ENCODE measurements at places on chromosomes 7 and 10.

DNA sequence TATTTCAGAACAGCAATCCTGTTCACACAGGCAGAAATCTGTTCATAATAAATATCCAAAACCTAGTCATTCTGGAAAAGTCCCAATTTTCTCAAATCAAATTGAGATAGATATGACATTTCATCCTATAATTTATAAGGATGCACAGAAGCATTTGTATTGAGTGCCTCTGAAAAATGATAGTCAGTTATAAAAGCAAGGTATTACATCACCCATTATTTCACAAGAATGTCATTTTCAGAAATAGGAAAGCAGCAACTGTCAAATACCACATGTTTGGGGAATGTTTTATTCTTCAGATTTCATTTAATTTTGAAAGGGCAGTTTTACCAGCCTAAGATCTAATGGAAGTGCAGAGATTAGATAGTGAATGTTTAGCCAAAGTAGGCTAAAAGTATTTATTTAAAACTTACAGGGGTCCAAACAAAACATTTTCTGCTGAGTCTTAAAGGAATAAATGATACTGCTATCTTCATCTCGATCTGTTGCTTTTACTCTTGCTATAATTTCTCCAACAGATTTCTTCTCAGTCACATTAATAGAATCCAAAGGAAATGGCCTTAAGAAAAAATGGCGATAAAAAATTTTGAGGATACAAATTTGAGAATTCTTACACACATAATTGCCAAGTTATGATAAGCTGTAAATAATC, 185.8 kb downstream of the HGF start:
- no peak for DNase-seq

DNA sequence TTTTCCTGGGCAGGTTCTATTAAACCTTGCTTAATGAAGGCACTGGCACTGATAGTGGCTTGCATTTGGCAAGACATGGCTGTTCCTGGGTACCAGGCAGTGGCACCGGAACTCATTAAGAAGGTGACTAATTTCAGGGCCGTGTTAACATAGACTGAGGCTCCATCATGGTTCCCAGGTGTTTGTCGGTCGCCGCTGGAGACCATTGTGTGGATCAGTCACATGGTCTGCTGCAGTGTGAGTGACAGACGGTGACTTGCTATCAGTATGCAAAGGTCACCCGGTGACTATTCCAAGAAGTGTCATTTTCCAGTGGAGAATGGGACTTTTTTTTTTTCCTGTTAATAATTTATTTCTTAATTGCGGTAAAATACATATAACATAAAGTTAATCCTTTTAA, 106.3 kb downstream of the INSYN2A start:
- DNase-seq: no peak

- DNase-seq: no peak
Measured at GRCh38 chr10:96610817-96611216, 24.0 kb upstream of the TM9SF3 start.

GRCh38 chr7:36874041-36874440, 149.7 kb upstream of the AOAH start:
- DNase-seq: no peak

GRCh38 chr10:117421985-117422384, 46.7 kb upstream of the PDZD8 start:
- DNase-seq: no peak

DNA sequence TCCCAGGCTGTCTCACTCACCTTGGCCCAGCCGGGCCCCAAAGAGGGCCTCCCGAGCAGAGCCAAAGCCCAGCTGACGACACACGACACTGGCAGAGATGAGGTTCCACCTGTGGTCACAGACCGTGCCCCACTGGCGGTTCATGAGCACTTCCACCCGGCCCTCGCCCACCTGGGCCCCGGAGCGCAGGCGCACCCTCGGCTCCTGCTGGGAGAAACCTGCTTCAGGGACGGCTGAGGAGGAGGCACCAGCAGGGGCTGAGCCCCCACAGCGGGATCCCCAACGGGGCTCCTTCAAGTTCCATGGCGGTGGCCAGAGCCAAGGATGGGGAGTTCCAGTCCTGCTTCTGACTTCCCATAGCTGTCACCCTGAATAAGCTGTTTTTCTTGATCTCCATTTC, 10.0 kb downstream of the LOXL4 start:
- DNase-seq: no peak

- no peak for DNase-seq
Measured at GRCh38 chr10:78545756-78546155, 512.1 kb downstream of the RPS24 start.

- no peak for DNase-seq
Measured at GRCh38 chr10:104084482-104085142, 1.1 kb downstream of the COL17A1 start.

DNA sequence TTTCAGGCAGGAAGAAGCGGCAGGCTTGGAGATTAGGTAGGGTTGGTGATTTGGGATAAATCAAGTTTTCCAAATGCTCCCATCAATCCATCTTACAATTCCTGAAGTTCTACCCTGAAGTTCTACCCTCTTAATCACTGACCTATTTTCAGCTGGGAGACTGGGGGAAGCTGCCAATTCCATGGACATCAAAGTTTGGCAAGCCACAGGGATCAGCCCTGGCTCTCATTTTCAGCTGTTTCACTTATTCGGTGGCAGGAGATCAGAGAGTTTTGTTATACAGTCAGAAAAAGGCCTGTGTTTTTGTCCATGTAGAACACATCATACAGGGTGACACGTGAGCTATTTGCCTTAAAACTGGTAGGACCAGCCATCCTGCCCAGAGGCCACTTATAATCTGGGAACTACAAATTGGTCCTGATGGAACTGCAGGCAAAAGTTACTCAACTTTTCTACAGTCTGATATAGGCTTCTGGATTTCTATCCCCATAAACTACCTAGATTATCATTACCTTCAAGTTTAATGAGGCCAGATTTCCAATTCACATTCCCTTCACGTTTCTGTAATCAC, 112.9 kb upstream of the ZNF746 start:
- no peak for DNase-seq

GRCh38 chr7:138154661-138155060, 78.4 kb downstream of the AKR1D1 start:
- DNase-seq: no peak

DNA sequence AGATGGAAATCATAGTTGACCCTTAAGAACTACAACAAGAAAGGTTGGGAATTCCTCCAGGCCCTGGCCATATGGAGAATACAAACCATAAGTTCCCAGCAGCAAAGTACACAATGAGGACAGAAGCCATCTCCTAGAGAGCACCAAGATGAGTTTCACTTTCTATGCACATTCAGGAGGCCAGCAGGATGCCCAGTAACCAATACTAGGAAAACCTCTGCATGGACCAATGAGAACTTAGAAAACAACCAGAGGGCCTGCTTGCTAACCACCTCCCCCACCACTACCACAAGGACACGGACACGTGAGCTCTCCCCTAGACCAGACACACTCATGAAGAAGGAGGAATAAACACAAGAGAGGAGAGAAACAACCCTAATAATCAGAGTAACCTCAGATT, 56.3 kb downstream of the IFIT5 start:
- no peak for DNase-seq

- DNase-seq: no peak
Measured at GRCh38 chr10:118629211-118629610, 33.8 kb upstream of the PRLHR start.

- no peak for DNase-seq
Measured at GRCh38 chr7:17682586-17682985, 257.7 kb downstream of the SNX13 start.

GRCh38 chr7:73446682-73447081, 13.1 kb downstream of the FZD9 start:
- no peak for DNase-seq

GRCh38 chr10:63553031-63553430, 31.8 kb downstream of the REEP3 start:
- DNase-seq: no peak

DNA sequence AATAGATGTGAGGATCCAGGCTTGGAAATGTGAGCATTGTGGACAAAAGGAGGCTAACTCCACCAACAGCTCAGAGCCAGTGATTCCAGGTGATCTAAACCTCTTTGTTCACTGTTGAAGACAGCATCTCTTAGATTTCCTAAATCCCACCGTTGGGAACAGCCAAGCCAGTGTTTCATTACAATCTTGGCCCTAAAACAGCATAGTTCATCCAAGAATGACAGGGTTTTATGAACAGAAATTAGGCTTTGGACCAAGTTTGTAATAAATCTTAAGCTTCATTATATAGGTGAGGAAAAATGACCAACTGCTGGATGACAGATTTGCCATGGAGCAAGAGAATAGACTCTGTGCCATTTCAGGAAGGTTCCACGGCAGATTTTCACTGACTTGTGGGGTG, 65.8 kb downstream of the MTURN start:
- DNase-seq: no peak

- DNase-seq: no peak
Measured at GRCh38 chr7:54255242-54255641, 286.9 kb upstream of the VSTM2A start.

- DNase-seq: no peak
Measured at GRCh38 chr7:20238754-20239324, 21.7 kb upstream of the MACC1 start.

DNA sequence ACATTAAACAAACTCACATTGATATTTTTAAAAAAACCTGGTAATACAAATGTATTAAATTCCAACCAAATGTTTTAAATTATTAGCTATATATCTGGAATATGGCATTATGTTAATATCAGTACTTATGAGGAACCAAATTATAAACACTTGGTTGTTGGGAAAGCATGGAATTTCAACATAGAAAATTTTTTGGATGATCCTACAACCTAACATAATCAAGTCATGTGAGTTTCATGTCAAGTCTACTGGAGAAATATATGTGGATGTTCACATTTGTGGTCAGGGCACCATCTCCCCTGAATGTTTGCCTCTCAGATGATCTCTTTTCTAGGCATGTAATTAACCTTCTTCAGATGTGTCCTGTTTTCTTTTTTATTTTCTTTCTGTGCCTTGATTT, 5.2 kb upstream of the POT1 start:
- DNase-seq: no peak

DNA sequence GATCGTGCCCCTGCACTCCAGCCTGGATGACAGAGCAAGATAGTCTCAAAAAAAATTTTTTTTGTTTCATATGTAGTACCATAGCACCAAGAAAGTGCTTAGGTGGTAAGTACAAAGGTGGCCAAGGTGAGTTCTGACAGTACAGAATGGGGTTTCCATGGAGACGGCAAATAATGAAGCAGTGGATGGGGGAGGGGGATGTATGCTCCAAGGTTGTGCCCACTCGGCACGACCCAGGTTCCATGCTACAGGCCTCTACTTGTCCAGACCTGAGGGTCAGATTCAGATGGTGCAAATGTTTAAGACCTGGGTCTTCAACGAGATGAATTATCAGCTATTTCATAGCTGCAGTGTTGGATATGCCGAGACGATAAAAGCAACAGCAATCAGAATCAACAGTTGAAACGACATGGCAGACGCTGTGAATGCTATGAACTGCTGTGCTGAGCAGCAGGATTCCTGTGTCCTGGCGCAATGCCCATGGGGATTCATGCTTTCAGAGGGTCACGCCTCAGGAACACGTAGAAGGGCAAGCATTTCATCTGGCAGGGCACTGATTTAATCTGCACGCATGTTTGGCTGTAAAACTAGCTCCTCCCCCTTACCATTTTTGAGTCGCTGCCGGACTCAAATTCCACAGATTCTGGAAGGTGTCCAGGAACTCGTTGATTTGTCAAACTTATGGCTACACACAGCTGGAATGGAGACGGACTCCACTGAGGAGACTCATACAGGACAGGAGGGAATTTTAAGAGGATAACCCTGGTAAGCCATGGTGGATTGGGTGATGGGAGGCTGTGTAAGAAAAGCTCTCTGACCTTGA, 256.5 kb downstream of the FRMD4A start:
- no peak for DNase-seq

DNA sequence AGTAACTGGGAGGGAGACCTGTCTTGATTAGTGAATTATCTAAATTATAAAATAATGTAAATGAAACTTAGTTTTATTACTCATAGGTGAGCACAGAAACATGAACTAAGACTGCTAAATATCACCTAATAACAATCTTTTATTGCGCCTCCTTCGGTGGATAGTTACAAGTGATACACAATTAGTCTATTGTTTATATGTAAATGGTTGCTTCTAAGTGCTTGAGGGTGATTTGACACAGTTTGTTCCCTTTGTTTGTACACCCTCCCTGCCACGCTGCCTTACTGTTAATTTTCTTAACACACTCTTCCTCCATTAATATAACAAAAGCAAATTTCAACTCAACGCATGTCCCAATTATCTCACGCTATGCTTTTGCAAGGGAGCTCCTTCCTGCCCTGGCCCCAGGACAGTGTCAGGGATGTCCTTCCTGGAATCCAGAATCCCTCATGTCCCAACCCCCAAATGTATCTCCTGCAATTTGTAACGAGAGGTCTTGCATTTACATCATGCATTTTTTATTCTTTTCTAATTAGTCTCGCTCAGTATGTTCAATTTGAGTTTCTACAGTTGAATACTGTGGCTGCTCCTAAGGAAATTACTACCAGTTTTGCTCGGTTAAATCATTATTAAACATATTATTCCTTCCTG, 4.2 kb downstream of the NPSR1 start:
- DNase-seq: no peak

DNA sequence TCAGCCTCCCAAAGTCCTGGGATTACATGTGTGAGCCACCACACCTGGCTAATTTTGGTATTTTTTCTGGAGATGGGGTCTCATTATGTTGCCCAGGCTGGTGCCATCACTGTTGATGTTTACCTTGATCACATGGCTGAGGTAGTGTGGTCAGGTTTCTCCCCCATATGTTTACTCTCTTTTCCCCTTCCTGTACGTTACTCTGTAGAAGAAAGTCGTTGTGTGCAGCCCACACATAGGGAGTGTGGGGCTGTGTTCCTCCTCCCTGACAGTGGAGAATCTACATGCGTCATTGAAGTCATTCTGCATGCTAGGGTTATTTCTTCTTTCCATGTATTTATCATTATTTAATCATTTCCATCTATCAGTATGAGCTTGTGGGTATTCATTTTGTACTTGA, 16.3 kb upstream of the ORAI2 start:
- no peak for DNase-seq

DNA sequence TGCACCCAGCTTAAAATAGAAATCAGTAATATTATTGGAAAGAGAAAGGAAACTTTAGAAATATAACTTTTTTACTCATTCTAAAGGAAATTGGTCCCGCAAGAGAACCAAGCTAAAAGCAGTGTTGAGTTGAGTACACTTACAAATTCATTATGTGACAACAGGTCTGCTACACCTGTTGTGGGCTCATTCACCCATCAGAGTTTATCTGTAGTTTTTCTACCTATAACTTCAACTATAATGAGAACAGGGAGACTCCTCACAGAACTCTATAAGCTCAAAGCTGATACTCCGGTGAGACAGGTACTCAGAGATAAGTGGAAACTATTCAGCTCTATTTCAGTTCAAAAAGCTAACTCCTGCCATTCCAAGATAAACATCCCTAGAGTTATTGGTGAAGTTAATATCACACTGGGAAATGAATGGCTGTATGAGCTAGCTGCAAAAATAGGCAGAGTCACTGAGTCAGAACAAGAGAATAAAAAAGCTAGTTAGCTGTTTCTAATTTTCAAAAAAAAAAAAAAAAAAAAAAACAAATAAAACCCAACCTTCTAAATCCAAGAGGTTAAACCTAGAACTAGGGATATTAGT, 121.3 kb downstream of the PPP1R3A start:
- no peak for DNase-seq

GRCh38 chr10:11073410-11073809, 55.7 kb downstream of the CELF2 start:
- no peak for DNase-seq

GRCh38 chr10:125200396-125200795, 40.0 kb upstream of the CTBP2 start:
- no peak for DNase-seq

GRCh38 chr10:8044908-8045725, 9.4 kb upstream of the GATA3 start:
- DNase-seq: no peak

All from stimulated activated CD4-positive, alpha-beta T cell treated with anti-CD3 and anti-CD28 coated beads, Interleukin-4, amount 100 ng/mL, for 48 hours (primary cell).